ENCODE measurements at places on chromosomes 16 and 17. TPM values are rescaled to one million over a fixed set of nuclear protein-coding genes. Genes with fewer than 3 reads are reported as not detected.

CD300LB gene
- total RNA-seq = not detected

REXO5 gene
- total RNA-seq = 6.9 TPM

TIGD7 gene
- total RNA-seq = 4.1 TPM

SPNS2 gene
- total RNA-seq = not detected

CCDC200 gene
- not detected for total RNA-seq

SLC5A11 gene
- total RNA-seq = 1.8 TPM

TSPAN10 gene
- total RNA-seq = 1.1 TPM

ITGAL gene
- not detected for total RNA-seq

MGAT5B gene
- 0.15 TPM for total RNA-seq

All from cardiac ventricle fibroblast (primary cell).